Adrenal gland (tissue), 19 donors: ENCODE measurements at places on chromosomes 5 and 9. TPM values are rescaled to one million over a fixed set of nuclear protein-coding genes. Genes with fewer than 3 reads are reported as not detected.

- DNase-seq, result no peak
These were observed 1434.5 kb upstream of the CDH6 start for GRCh38 chr5:29758986-29759421.

- no peak for DNase-seq
These were observed 589.9 kb downstream of the DNAH5 start for GRCh38 chr5:13354611-13355010.

IL3 gene
- not detected for polyA plus RNA-seq

ADAMTS12 gene
- 1.9 TPM for polyA plus RNA-seq

GRCh38 chr5:111389390-111390082 is 122.8 kb downstream of the STARD4 start:
- DNase-seq, result no peak

GRCh38 chr9:15499139-15499538 is 11.6 kb downstream of the PSIP1 start:
- DNase-seq, result no peak

DNA sequence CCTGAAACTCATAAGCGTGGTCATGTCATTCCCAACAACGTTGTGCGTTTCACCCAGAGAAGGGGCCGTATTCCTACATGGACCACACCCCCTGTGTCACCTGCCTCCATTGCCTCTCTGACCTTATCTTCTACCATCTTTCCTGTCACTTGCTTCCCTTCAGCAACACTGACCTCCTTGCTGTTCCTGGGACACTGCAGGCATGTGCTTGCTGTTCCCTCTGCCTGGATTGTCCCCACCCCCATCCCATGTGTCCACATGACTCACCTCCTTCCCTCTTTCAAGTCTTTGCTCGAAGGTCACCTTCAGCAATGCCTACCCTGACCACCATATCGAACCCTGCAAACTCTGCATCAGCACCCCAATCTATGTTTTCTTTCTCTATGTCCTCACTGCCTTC is 133.2 kb upstream of the ZNF618 start:
- no peak for DNase-seq

- DNase-seq, result no peak
These were observed 98.8 kb downstream of the KLHL3 start for GRCh38 chr5:137636830-137637714.

GRCh38 chr5:180439911-180440769 is 54.0 kb upstream of the CNOT6 start:
- DNase-seq, result no peak
